ENCODE measurements at places on chromosomes 4 and X.

DNA sequence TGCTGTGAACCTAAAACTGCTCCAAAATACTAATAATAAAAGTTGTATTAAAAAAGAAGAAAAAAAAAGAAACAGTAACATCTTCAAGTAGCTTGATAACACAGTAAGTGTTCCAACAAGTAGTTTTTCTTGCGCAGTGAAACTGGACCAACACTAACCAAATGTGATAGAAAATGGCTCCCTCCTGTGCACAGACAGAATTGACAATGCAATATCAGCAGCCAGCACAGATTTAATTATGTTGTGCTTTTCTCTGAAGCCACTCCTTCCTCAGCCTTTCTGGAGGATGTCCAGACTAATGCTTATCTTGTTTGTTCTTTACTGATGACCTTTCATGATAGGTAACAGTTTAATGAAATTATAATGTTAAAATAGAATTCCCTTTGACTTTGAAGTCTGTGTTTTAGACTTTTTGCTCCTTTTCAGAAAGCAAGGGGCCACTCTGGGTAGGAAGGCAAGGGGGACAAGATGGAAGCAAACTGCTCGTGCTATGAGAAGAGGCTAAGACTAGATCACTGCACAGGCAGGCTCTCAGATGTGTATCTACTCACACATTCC is 147.1 kb upstream of the RPL34 start:
- no peak for DNase-seq

DNA sequence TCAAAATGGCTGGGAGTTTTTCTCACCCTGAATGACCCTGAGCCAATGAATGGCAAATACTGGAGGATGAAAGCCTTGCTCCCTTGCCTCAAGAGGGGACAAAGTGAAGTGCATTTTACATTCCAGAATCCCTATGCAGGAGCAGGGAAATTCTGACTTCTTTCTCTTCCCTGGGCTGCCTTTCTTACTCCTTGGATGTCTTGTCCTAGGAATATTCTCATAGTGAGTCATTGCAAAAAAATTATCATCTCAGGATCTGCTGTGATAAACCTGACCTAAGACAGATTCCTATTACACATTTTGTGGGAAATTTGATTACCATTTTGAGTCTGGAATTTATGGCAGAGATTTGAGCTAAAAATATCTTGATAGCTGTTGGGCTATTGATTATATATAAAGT is 199.9 kb downstream of the TMA16 start:
- no peak for DNase-seq

- DNase-seq, result no peak
Observed at GRCh38 chr4:108204518-108204917, 35.8 kb upstream of the LEF1 start.

DNA sequence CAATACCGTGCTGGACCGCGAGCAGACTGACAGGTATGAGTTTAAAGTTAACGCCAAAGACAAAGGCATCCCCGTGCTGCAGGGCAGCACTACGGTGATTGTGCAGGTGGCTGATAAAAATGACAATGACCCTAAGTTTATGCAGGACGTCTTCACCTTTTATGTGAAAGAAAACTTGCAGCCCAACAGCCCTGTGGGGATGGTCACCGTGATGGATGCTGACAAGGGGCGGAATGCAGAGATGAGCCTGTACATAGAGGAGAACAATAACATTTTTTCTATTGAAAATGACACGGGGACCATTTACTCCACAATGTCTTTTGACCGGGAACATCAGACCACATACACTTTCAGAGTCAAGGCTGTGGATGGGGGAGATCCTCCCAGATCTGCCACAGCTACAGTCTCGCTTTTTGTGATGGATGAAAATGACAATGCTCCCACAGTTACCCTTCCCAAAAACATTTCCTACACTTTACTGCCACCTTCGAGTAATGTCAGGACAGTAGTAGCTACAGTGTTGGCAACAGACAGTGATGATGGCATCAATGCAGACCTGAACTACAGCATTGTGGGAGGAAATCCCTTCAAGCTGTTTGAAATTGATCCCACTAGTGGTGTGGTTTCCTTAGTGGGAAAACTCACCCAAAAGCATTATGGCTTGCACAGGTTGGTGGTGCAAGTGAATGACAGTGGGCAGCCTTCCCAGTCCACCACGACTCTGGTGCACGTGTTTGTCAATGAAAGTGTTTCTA is 3.2 kb downstream of the PCDH7 start:
- DNase-seq, result no peak

DNA sequence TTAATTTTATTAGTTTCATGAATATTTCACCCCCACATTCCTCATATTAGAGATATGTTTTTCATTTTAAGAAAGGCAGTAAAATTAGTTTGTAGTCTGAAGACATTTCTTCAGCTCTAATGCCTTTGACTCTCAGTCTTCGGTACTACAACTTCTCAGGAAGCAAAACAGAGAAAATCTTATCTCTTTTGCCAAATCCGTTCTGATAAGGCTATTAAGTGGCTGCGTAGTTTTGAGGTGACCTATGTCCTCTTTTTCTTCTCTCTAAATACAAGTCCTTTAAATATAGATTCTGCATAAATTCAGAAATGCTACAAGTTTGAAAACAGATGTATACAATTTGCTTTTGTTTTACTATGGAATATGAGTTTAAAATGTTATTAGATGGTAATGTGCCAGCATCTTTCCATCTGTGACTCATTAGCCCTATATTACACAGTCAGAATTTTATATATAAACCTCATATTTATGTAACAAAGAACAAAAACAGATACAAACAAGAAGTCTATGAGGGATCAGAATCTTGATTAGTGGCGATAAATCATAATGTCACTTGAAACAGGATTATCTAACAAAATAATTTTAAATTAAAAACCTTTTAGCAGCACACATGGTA is 181.2 kb upstream of the ETNPPL start:
- DNase-seq, result no peak

GRCh38 chrX:130091980-130092522 is 18.2 kb downstream of the ELF4 start:
- no peak for DNase-seq

GRCh38 chrX:138856881-138857604 is 145.5 kb upstream of the FGF13 start:
- no peak for DNase-seq

DNA sequence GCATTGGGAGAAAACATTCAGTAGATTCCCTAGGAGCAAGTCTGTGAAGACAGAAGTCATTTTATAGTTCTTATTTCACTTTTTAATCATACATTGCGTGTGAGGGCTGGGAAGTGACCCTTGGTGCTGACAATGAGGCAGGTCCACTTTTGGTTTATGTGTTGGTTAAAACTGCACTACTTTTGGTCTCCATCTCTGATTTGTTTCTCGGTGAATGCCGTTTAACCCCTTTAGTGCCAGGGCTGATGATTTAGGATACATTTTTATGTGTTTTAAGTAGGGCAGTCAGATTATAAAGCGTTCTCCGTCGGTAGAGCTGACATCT is 110.4 kb downstream of the AFF1 start:
- DNase-seq, result no peak

DNA sequence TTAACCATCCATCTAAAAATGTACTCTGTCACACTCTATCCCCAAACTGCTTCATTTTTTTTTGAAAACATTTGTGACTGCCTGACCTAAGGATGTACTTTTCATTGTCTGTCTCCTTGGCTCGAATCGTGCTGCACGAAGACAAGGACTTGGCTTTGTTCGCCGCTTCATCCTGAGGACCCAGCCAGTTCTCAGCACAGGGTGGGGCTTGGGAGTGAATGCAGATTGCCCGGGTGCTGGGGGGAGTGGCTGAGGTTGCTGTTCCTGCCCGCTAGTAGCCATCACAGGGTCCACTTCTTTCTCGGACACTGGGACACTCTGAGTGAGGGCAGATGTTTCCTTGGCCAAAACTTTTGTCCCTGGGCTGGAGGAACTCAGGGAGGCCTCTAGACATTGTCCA is 70.1 kb upstream of the CLCN4 start:
- DNase-seq, result no peak

DNA sequence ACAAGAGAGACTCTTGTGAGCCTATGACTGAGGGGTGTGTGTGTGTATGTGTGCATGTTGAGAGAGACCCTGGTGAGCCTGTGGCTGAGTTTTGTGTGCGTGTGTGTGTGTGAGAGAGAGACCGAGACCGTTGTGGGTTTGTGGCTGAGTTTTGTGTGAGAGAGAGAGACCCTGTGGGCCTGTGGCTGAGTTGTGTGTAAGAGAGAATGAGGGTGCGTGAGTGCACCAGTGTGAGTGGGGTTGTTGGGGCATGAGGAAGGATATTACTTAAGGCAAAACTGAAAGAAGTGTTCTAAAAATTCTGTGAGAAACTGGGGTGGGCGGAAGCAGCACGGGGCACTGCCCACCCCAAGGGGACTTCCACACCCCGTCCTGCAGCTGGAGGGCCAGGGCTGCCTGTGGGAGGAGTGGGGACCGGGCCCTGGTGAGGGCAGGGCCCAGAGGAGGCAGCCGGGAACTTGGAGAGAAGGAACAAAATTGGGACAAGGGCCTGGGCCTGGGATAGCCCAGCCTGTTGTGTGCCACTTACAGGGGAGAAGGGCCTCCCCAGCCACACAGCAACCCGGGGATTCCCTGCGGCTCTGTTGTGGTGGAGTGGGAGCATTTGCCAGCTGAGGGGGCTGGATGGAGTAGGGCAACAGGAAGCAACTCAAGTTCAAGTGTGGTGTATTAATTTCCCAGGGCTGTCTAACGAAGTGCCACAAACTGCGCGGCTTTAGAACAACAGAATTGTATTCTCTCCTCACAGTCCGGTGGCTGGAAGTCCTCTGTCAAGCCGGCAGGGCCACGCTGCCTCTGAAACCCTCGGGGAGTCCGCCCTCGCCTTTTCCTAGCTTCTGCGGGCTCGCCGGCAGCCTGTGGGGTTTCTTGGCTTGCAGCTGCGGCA is 22.1 kb downstream of the TMEM131L start:
- DNase-seq, result no peak

GRCh38 chr4:40980318-40980883 is 230.6 kb downstream of the NSUN7 start:
- DNase-seq, result no peak

- no peak for DNase-seq
Observed at GRCh38 chr4:139552517-139553307, 3.3 kb downstream of the SETD7 start.

- no peak for DNase-seq
Observed at GRCh38 chr4:7971881-7972500, 32.3 kb upstream of the AFAP1 start.

- no peak for DNase-seq
Observed at GRCh38 chr4:48103483-48104139, 30.4 kb downstream of the TXK start.

GRCh38 chr4:16259889-16260246 is 33.6 kb upstream of the TAPT1 start:
- DNase-seq, result no peak

- no peak for DNase-seq
Observed at GRCh38 chr4:173443121-173443520, 44.2 kb upstream of the SCRG1 start.

GRCh38 chr4:125140966-125141495 is 173.7 kb upstream of the FAT4 start:
- no peak for DNase-seq

- DNase-seq, result no peak
Observed at GRCh38 chr4:42453612-42454011, 56.3 kb downstream of the SHISA3 start.

GRCh38 chrX:125654501-125654900 is 334.8 kb downstream of the TEX13C start:
- DNase-seq, result no peak

- no peak for DNase-seq
Observed at GRCh38 chrX:42946544-42947194, 168.7 kb upstream of the PPP1R2C start.

GRCh38 chr4:107658400-107659336 is 61.4 kb downstream of the PAPSS1 start:
- DNase-seq, result no peak

DNA sequence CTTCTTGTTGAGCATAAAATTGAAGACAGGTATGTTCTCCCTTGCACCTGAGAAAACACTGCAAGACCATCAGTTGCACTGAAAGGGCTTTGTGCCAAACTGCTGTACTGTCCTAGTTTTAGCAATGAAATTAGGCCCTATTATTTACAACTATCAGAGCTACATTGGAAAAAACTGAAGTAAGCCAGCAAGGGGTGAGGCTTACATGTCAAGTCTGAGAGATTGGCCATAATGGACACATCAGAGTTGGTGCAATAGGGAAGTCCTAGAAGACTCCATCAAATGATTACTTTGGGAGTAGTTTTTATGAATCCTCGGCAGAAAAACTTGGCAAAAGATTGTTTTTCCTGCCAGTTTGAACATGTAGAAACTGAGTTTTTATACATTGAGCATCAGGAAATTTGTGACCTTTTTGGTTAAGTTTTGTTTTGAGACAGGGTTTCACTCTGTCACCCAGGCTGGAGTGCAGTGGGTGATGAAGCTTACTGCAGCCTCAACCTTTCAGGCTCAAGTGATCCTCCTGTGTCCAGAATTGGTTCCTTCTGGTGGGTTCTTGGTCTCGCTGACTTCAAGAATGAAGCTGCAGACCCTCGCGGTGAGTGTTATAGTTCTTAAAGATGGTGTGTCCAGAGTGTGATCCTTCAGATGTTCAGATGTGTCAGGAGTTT is 160.1 kb upstream of the BANK1 start:
- no peak for DNase-seq

- no peak for DNase-seq
Observed at GRCh38 chr4:128315756-128316520, 28.3 kb upstream of the PGRMC2 start.

DNA sequence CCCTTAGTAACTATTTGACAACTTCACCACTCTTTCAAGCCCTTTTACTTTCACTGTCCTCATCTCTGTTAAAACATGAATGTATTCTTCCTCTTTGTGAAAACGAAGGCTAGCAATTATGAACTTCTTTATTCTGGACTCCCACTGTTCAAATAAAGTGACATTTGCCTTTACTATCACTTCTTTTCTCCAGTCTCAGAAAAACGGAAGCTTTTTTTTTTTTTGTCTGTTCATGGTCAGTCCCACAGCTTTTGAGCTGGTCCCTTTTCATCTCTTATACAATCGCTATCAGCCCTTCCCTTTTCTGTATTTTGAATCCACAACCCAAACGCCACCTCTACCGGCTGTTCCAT is 327.7 kb downstream of the DKK2 start:
- no peak for DNase-seq

GRCh38 chrX:115988825-115989224 is 181.7 kb upstream of the AGTR2 start:
- no peak for DNase-seq

GRCh38 chr4:162610116-162610515 is 446.3 kb upstream of the FSTL5 start:
- DNase-seq, result no peak
